ENCODE measurements at places on chromosomes 11 and 22. TPM values are rescaled to one million over a fixed set of nuclear protein-coding genes. Genes with fewer than 3 reads are reported as not detected.

STIP1 gene
- 108 TPM for polyA plus RNA-seq

SPON1 gene
- 2.0 TPM for polyA plus RNA-seq

LDLRAD3 gene
- not detected for polyA plus RNA-seq

TREH gene
- not detected for polyA plus RNA-seq

RASL10A gene
- not detected for polyA plus RNA-seq

PTGDR2 gene
- 2.2 TPM for polyA plus RNA-seq

CCDC116 gene
- polyA plus RNA-seq: not detected

CDCA5 gene
- 0.54 TPM for polyA plus RNA-seq

SLC22A25 gene
- not detected for polyA plus RNA-seq

DEUP1 gene
- polyA plus RNA-seq: not detected

SELENOM gene
- 138 TPM for polyA plus RNA-seq

MAJIN gene
- not detected for polyA plus RNA-seq
